ENCODE measurements at places on chromosomes 2 and 18.

GRCh38 chr2:100857915-100858314 lies 38.0 kb downstream of the NPAS2 start:
- DNase-seq = no peak
- no peaks in the 10 kb centered on the region for H3K27me3 ChIP-seq
- H3K4me3 ChIP-seq = no peak overlapping the region
- no peaks in the 10 kb centered on the region for H3K4me1 ChIP-seq
- H3K27ac ChIP-seq = no peak overlapping the region
- no peaks in the 10 kb centered on the region for H3K36me3 ChIP-seq

DNA sequence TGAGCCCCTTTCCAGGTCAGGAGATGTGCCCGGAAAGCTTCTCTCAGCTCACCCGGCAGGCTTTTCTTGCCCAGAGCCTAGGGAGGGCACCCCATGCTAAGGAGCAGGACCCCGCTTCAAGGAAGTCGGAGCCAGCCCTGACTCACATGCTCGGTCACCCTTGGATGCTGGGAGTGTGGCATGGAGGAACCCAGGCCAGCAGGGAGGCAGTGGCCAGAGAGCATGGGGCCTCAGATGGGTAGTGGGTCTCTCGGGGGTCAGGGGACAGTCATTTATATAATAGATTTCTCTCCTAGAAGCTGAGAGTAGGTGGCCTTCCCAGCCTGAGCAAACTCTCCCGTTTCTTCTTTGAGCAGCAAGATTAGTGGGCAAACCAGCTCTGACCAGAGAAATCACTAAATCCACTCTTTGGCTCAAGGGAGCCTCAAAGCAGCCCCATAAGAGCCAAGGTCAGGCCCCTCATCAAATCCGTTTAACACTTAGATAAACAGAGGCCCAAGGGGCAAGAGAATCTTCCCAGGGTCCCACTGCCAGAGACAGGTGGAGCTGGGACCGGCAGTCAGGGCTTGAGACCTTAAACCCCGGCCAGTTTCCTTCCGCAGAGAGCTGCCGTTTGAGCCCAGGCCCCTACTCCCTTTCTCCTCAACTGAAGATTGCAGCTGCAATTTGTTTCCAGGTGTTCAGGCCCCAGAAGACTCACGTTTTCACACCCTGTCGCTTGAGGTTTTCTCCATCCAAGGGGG lies 113.1 kb downstream of the CYP26B1 start:
- H3K4me3 ChIP-seq = no peak overlapping the region
- H3K27me3 ChIP-seq = no peaks in the 10 kb centered on the region
- H3K27ac ChIP-seq = no peak overlapping the region
- no peaks in the 10 kb centered on the region for H3K36me3 ChIP-seq
- H3K4me1 ChIP-seq = no peaks in the 10 kb centered on the region

GRCh38 chr2:170354388-170354787 lies 176.4 kb downstream of the MYO3B start:
- peak overlapping the region; percentile 51 for H3K27ac ChIP-seq
- peaks cover 34% of the 10 kb centered on the region for H3K4me1 ChIP-seq
- no peaks in the 10 kb centered on the region for H3K36me3 ChIP-seq

DNA sequence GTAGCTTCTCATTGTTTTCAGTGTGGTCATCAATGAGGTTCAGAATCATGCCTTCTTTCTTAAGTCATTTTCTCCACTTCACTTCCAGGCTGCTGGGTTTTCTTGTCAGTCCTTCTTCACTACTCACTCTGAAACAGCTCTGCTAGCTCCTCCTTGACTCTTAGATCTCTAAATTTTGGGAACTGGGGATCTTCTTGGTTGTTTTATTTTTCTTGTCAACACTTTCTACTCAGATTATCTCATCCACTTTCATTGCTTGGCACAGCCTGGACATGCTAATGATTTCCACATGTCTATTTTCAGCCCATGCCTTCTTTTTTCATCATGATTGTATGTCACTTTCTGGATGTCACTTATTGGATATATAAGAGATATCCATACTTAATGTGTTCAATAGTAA lies 517.8 kb upstream of the DSEL start:
- H3K27ac ChIP-seq = no peak overlapping the region
- H3K27me3 ChIP-seq = no peaks in the 10 kb centered on the region
- no peak for DNase-seq
- H3K4me1 ChIP-seq = no peaks in the 10 kb centered on the region
- H3K36me3 ChIP-seq = no peaks in the 10 kb centered on the region

- H3K27ac ChIP-seq = no peak overlapping the region
- no peaks in the 10 kb centered on the region for H3K27me3 ChIP-seq
- DNase-seq = no peak
- peaks cover 3% of the 10 kb centered on the region for H3K36me3 ChIP-seq
- no peak overlapping the region for H3K4me3 ChIP-seq
Measured at GRCh38 chr2:38973266-38973665, 83.6 kb downstream of the ARHGEF33 start.

GRCh38 chr2:25257032-25257552 lies 84.6 kb downstream of the DNMT3A start:
- no peak for DNase-seq
- H3K4me3 ChIP-seq = no peak overlapping the region
- no peak overlapping the region for H3K27ac ChIP-seq
- H3K27me3 ChIP-seq = no peaks in the 10 kb centered on the region
- peaks cover 15% of the 10 kb centered on the region for H3K4me1 ChIP-seq
- H3K36me3 ChIP-seq = peaks cover 57% of the 10 kb centered on the region

- H3K27me3 ChIP-seq = peaks cover 50% of the 10 kb centered on the region
- no peaks in the 10 kb centered on the region for H3K36me3 ChIP-seq
- no peaks in the 10 kb centered on the region for H3K4me1 ChIP-seq
- DNase-seq = no peak
Measured at GRCh38 chr18:47215554-47216138, 35.8 kb downstream of the SKOR2 start.

- DNase-seq = no peak
- peaks cover 73% of the 10 kb centered on the region for H3K36me3 ChIP-seq
- H3K27ac ChIP-seq = peak overlapping the region; percentile 1
Measured at GRCh38 chr2:27903649-27904404, 13.3 kb downstream of the BABAM2 start.

DNA sequence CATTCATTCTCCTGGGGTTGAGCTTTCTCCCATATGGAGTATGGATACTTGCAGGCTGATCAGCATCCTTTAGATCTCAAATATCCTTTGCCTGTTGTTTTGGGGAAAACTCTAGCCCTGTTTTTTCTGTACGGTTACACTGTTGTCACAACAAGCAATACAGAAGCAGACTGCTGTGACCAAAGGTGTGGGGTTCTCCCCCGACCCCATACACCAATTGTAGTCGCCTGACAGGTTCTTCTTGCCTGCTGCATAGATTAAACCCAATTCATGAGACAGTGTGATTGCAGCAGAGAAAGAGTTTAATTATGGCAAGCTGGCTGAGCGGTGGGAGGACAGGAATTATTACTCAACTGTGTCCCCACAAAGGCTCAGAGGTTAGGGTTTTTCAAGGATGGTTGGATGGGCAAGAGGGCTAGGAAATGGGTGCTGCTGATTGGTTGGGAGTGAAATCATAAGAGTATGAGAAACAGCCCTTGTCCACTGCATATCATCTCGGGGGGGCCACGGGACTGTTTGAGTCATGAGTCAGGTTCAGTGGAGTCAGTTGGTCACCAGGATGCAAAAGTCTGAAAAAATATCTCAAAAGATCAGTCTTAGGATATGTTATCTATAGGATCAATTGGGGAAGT lies 40.6 kb downstream of the ITGB1BP1 start:
- DNase-seq = no peak
- H3K27ac ChIP-seq = no peak overlapping the region

DNA sequence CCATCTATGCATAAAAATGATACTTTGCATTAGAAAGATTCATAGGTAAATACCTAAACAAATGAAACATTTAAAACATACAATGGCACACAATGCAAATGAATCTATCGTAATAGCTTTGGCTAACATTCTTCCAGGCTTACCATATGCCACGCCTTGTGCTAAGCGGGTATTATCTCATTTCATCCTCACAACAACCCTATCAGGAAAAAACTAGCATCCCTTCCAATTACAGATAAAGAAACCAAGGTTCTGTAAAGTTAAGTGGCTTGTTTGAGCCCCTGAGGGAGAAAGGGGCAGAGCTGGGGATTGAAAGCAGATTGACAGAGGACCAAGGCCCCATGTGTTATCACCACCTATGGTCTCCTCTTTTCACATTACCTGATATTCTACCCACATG lies 145.4 kb upstream of the ETAA1 start:
- no peaks in the 10 kb centered on the region for H3K4me1 ChIP-seq
- H3K36me3 ChIP-seq = no peaks in the 10 kb centered on the region
- no peak overlapping the region for H3K4me3 ChIP-seq
- H3K27ac ChIP-seq = no peak overlapping the region

- DNase-seq = no peak
- H3K36me3 ChIP-seq = no peaks in the 10 kb centered on the region
- H3K27ac ChIP-seq = no peak overlapping the region
- no peaks in the 10 kb centered on the region for H3K4me1 ChIP-seq
- H3K27me3 ChIP-seq = no peaks in the 10 kb centered on the region
- H3K4me3 ChIP-seq = no peak overlapping the region
Measured at GRCh38 chr18:54551590-54551989, 39.5 kb upstream of the DYNAP start.

- H3K27me3 ChIP-seq = peaks cover 27% of the 10 kb centered on the region
- peak overlapping the region; percentile 47 for H3K4me3 ChIP-seq
- peaks cover 69% of the 10 kb centered on the region for H3K4me1 ChIP-seq
- peak overlapping the region; percentile 71 for H3K27ac ChIP-seq
- H3K36me3 ChIP-seq = no peaks in the 10 kb centered on the region
Measured at GRCh38 chr2:136129601-136130000, 11.7 kb upstream of the CXCR4 start.

DNA sequence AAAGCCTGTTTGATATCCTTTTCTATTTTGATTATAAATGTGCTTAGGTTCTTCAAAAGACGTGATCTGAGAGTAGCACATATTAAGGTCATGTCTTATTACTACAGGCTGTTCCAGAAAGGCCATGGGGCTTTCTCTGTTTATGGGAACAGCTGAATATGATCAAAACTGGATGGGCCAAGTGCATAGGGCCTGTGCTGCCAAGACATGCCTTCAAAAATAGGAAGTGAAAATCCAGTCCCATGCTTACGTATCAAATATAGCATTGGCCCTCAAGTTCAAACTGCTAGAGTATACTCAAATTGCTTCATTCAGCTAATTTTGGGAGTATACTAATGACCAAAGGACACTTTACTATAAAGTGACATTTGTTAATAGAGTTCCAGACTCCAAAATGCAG lies 24.1 kb downstream of the SLC25A52 start:
- H3K27ac ChIP-seq = no peak overlapping the region
- DNase-seq = no peak
- no peaks in the 10 kb centered on the region for H3K4me1 ChIP-seq
- H3K4me3 ChIP-seq = no peak overlapping the region

DNA sequence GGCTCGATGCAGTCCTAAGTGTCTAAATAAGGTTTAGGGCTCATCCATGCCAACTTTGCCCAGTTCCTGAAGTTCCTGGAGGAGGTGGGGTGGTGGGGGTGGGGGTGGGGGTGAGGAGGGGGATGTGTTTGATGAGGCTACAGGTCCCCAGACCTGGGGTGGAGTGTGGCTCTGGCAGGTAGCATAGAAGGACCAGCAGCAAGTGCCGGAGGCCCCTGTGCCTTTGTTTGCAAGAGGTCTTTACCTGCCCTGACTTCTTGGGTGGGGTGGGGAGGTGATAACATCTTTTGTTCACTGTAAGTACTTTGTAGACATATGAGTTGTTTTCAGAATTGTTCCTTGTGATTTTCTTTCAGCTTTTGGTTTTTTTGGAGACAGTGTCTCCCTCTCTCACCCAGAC lies 10.0 kb downstream of the SH3BP4 start:
- no peaks in the 10 kb centered on the region for H3K27me3 ChIP-seq
- H3K27ac ChIP-seq = no peak overlapping the region
- H3K4me3 ChIP-seq = no peak overlapping the region
- no peak for DNase-seq

GRCh38 chr2:191059308-191059707 lies 45.3 kb upstream of the STAT1 start:
- no peak for DNase-seq
- peaks cover 61% of the 10 kb centered on the region for H3K4me1 ChIP-seq
- no peak overlapping the region for H3K4me3 ChIP-seq
- H3K27ac ChIP-seq = peak overlapping the region; percentile 26
- peaks cover 71% of the 10 kb centered on the region for H3K36me3 ChIP-seq

DNA sequence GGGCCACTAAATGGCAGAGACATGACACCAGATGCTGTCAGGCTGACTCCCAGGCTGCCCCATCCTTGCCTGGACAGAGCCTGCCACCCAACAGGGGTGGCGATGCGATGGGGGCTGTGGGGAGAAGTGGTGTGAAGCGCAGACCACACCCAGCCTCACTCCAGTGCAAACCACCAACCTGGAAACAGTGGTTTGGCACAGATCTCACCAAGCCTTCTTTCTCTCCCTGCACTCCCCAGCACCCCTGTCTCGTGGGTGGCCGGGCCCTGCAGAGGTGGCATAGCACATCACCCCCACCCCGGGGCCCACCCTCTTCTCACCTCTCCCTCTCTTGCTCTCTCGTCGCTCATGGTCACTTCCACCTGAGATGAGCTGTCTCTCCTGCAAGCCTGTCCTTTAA lies 32.6 kb downstream of the CIB4 start:
- no peak overlapping the region for H3K4me3 ChIP-seq
- no peak for DNase-seq
- peaks cover 22% of the 10 kb centered on the region for H3K27me3 ChIP-seq
- no peak overlapping the region for H3K27ac ChIP-seq
- peaks cover 6% of the 10 kb centered on the region for H3K4me1 ChIP-seq

- peaks cover 6% of the 10 kb centered on the region for H3K4me1 ChIP-seq
- H3K4me3 ChIP-seq = no peak overlapping the region
- no peak overlapping the region for H3K27ac ChIP-seq
- no peak for DNase-seq
- H3K27me3 ChIP-seq = no peaks in the 10 kb centered on the region
- H3K36me3 ChIP-seq = no peaks in the 10 kb centered on the region
Measured at GRCh38 chr2:201523506-201523905, 72.0 kb downstream of the STRADB start.

GRCh38 chr2:196266855-196267254 lies 95.5 kb upstream of the STK17B start:
- DNase-seq = no peak
- peaks cover 62% of the 10 kb centered on the region for H3K4me1 ChIP-seq
- peaks cover 12% of the 10 kb centered on the region for H3K36me3 ChIP-seq

DNA sequence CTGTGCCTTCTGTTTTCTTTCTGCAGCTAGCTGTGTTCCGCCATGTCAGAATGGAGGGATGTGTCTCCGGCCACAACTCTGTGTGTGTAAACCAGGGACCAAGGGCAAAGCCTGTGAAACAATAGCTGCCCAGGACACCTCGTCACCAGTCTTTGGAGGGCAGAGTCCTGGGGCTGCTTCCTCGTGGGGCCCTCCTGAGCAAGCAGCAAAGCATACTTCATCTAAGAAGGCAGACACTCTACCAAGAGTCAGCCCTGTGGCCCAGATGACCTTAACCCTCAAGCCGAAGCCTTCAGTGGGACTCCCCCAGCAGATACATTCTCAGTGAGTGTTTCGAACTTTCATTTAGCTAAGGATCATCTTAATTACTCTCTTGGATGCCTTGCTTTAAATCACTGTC lies 74.1 kb downstream of the LTBP1 start:
- H3K27me3 ChIP-seq = peaks cover 30% of the 10 kb centered on the region
- no peak overlapping the region for H3K27ac ChIP-seq
- H3K4me1 ChIP-seq = peaks cover 6% of the 10 kb centered on the region
- no peak for DNase-seq

GRCh38 chr2:190404487-190404886 lies 3.7 kb upstream of the MFSD6 start:
- peaks cover 10% of the 10 kb centered on the region for H3K4me1 ChIP-seq
- no peak overlapping the region for H3K4me3 ChIP-seq
- no peaks in the 10 kb centered on the region for H3K36me3 ChIP-seq
- no peaks in the 10 kb centered on the region for H3K27me3 ChIP-seq
- no peak for DNase-seq

- no peaks in the 10 kb centered on the region for H3K36me3 ChIP-seq
- H3K4me3 ChIP-seq = no peak overlapping the region
- H3K4me1 ChIP-seq = no peaks in the 10 kb centered on the region
- DNase-seq = no peak
- peaks cover 10% of the 10 kb centered on the region for H3K27me3 ChIP-seq
Measured at GRCh38 chr2:9276901-9277451, 70.4 kb downstream of the ASAP2 start.
